ENCODE measurements at places on chromosomes 16 and 17.
A peak's percentile ranks its signal among the peaks of the same experiment; 100 is the strongest.

GRCh38 chr16:27795992-27796614, 246.2 kb downstream of the KATNIP start:
- DNase-seq = no peak

DNA sequence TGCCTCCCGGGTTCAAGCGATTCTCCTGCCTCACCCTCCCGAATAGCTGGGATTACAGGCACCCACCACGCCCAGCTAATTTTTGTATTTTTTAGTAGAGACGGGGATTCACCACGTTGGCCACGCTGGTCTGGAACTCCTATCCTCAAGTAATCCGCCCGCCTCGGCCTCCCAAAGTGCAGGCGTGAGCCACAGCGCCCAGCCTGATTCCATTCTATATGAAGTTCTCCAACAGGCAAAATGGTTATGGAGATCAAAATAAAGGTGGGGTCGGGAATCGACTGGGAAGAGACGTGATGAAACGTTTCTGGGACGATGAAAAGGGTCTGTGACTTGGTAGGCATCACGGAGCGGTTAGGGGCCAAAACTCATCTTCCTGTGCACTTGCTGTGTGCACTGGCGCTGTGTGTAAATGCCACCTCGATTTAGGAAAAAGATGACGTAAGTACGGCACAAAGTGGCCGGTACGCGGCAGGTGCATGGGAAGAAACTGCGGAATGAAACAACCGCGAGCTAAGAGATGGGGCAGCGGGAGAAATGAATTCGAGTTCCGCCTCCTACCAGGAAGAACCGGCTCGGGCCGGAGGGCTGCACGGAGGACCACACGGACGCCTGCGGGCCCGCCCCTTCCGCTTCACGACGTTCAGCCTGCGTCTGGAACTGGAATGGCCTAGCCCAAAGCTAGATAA, 1.6 kb downstream of the TP53 start:
- peak; percentile 87 for DNase-seq

GRCh38 chr17:49210158-49211029, at the start of the genes ABI3 and GNGT2:
Gene ABI3 (plus strand): TSS chr17:49210707. CDS start chr17:49210725, 18 bp downstream.
Gene GNGT2 (minus strand): TSS chr17:49210574. CDS start chr17:49207422, 3,152 bp downstream.
- peak; percentile 63 for DNase-seq

DNA sequence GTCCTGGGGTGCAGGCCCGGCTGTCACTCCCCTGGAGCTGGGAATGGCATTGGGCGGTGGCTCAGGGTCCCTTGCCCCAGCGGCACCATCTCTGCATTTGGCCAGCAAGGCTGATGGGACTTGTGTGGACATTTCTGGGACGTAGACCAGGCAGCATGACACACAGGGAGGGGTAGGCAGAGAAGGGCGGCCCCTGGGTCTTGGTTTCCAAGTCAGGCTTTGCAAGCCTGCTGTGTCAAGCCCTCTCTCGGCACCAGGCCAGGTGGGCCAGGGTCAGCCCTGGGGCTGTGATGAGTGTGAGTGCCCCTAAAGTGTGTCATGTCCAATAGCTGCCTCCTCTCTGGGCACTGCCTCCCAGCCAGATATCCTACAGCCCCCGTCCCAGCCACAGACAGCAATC, 335.2 kb downstream of the SEC14L1 start:
- DNase-seq = no peak

DNA sequence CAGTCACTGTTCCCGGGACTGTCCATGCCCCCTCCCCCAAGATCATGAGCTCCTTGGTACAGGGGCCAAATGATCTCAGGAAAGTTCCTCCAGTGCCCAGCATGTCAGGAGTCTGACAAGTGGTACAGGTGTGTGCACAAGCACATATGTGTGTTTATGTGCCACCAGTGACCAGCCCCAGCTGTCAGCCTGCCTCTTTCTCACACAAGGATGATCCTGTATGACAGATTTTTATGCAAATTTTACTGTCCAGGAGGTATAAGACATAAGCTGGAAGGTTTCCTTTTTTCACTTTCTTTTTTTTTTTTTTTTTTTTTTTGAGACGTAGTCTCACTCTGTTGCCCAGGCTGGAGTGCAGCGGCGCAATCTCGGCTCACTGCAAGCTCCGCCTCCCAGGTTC, 31.4 kb upstream of the GFOD2 start:
- no peak for DNase-seq

Data from CD4-positive, alpha-beta T cell treated with Interleukin-15 for 4 hours (primary cell).